Ovary (tissue), 10 donors: ENCODE measurements at places on chromosomes 12 and 14.

DNA sequence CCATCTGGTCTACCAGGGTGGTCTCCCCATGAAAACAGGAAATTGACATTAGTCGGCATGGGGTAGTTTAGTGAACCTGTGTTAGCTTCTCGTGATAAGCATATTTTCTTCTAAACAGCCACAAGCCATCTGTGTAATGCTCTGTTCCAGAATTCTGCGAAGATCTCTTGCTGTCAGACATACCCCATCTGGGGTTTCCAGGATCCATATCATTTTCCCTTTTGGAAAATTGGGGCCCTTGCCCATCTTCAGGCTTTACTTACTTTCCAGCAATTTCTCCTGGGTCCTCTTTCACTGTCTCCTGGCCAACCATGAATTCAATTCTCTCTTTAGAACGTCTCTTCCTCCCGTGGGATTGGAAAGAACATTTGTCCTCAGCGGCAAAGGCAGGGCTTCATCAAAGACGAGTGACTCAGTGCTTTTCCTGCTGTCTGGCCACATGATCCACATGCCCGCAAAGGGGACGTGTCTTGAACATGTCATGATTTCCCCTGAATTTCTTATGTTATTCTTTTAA is 21.4 kb upstream of the NCOR2 start:
- DNase-seq = no peak

DNA sequence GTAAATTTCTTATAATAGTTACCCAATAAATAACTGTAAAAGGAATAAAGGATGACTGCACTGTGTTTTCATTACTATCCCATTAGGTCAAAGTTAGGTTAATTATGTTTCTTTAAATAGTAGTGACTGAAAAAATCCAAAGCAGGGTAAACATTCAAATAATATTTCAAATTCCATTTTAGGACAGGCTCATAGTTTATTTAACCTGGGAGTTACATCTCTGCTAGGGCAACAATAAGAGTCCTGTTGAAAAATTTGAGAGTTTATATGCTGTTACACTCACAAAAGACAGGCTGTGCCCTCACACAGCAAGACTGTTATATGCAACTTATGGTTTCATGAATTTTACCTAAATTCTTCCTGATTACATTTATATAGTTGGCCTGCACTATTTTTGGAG is 8.0 kb downstream of the ERP27 start:
- DNase-seq = no peak

DNA sequence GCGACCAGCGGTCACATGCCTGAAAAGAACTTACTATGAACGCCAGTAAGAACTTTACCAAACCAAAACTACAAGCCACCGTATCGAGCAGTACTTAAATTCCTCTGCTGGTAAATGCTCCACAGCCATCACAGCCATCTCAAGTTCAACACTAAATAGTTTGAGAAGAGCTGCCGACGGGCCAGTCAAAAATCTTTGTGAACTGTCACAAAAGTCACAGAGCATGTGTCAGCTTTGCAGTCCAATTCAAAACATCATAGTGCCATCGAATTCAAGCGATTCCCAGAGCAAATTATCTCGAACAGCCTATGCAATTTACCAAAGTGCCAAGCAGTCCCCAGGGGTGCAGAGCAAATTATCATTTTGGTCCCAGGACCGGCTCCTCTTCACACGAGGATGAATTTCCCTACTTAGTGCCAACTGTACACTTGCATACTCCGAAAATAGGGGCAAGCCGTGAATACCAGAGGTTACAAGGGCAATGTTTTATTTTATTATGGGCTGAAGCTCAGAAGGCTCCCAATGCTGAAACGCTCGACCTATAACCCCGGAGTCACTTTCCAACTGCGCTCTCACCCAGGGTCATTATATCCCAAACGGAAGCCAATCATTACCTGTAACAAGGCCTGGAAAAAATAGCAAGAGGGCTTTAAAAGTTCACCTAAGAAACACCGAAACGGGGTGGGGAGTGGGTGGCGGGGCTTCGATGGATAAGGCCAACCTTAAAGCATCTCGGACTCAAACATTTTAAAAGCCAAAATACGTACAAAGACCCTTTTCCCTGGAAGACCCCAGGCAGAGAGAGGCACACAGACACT is 1.1 kb downstream of the LRP6 start:
- no peak for DNase-seq

GRCh38 chr14:50335989-50336824 is 24.1 kb downstream of the DMAC2L start:
- no peak for DNase-seq

DNA sequence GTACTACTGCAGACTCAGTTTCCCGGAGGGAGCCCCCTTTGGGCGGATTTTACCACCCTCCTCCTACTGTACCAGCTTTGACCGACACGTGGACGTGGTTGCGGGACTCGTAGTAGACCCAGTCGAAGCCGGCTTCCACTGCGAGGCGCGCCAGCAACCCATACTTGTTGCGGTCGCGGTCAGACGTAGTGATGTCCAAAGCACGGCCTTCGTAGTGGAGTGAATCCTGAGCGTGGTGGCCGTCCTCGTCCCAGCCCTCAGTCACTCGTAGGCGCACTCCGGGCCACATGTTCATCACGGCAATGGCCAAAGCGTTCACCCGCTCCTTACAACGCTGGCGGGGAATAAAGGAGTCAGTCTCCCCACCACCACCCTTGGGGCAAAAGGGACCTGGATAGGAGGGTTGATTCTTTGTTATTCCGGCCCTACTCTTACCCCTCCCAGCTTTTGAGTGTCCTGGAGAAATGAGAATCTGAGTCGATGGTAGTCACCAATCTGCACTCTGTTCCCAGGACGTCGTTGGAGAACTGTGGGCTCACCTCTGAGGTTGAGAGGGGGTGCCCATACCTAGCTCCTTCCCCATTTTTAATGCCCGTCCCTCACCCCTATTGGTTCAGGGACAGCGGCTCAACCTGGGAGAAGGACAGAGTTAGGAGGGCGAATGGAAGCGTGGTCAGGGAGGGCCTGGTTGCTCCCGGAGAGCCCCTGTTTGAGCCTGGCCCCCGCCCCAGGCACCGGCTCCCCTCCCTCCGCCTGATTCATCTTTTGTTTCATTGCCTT is 3.4 kb downstream of the DHH start:
- no peak for DNase-seq
